Non-pigmented ciliary epithelial cell (primary cell): ENCODE measurements at places on chromosomes 6 and 20.

GRCh38 chr6:37130704-37131103 is 39.2 kb upstream of the PIM1 start:
- DNase-seq, result no peak

GRCh38 chr6:47788498-47788884 is 6.7 kb downstream of the OPN5 start:
- no peak for DNase-seq

- no peak for DNase-seq
These were observed 79.6 kb downstream of the KHDC1L start for GRCh38 chr6:73145690-73146089.

GRCh38 chr6:145489583-145489982 is 245.7 kb downstream of the EPM2A start:
- DNase-seq, result no peak

GRCh38 chr6:45843848-45844521 is 171.7 kb downstream of the CLIC5 start:
- DNase-seq, result no peak

- DNase-seq, result no peak
These were observed 51.3 kb downstream of the EFCAB8 start for GRCh38 chr20:32909896-32910571.

GRCh38 chr20:43238833-43239232 is 49.1 kb upstream of the PTPRT start:
- no peak for DNase-seq
